ENCODE measurements at places on chromosomes 11 and 22. TPM values are rescaled to one million over a fixed set of nuclear protein-coding genes. Genes with fewer than 3 reads are reported as not detected.

GRCh38 chr11:120511820-120512738, 531 bp downstream of the GRIK4 start:
- peaks cover 73% of the 10 kb centered on the region for H3K27me3 ChIP-seq
- no peaks in the 10 kb centered on the region for H3K4me1 ChIP-seq
- no peaks in the 10 kb centered on the region for H3K36me3 ChIP-seq

DNA sequence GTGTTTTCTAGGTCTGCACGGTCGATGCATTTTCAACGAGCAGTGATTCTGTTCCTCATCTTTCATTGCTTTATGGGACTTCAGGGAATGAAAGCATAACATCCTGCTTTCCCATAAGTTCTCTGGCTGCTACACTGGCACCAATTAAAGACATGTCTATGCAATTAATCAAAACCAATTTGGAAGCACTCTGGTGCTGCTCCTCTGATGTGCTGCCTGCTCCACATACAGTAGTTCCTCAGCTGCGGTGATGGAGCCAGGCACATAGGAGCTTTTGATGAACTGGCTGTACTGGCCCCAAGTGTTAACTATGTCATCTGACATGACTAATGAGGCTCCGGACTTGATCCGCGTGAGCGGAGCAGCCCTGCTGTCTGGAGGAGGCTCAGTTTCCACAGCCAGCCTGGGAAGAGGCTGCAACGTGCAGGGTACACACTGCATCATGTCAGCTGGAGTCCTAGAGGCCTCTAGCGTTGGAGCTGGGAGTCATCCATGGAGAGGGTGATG, 29.8 kb downstream of the GVQW3 start:
- DNase-seq, result no peak
- H3K4me1 ChIP-seq, result peaks cover 10% of the 10 kb centered on the region
- H3K4me3 ChIP-seq, result no peak overlapping the region
- H3K36me3 ChIP-seq, result no peaks in the 10 kb centered on the region
- H3K27me3 ChIP-seq, result no peaks in the 10 kb centered on the region
- no peak overlapping the region for H3K27ac ChIP-seq

DNA sequence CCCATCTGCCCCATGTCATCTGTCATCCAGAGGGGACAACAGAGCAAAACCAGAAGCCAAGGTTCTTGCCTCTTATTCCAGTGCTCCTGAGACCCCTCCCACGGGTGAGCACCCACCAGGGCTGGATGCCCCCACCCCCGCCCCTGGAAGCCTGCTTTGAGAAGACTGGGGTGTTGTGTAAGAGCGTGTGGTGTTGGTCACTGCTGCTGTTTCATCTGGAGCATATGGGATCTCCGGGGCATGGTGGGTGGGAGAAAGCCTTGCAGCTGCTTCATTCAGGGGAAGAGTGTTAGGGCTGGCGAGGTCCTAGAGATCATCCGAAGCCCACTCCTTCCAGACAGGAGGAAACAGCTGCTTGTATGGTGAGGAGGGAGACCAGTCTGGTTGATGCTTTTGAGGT, 54.1 kb downstream of the CHRDL2 start:
- H3K36me3 ChIP-seq, result no peaks in the 10 kb centered on the region
- no peaks in the 10 kb centered on the region for H3K27me3 ChIP-seq
- DNase-seq, result no peak
- peaks cover 65% of the 10 kb centered on the region for H3K4me1 ChIP-seq
- no peak overlapping the region for H3K4me3 ChIP-seq

GRCh38 chr11:46543564-46543963, 50.3 kb downstream of the AMBRA1 start:
- H3K36me3 ChIP-seq, result peaks cover 48% of the 10 kb centered on the region
- H3K4me3 ChIP-seq, result no peak overlapping the region
- DNase-seq, result no peak
- H3K4me1 ChIP-seq, result no peaks in the 10 kb centered on the region
- no peaks in the 10 kb centered on the region for H3K27me3 ChIP-seq

DNA sequence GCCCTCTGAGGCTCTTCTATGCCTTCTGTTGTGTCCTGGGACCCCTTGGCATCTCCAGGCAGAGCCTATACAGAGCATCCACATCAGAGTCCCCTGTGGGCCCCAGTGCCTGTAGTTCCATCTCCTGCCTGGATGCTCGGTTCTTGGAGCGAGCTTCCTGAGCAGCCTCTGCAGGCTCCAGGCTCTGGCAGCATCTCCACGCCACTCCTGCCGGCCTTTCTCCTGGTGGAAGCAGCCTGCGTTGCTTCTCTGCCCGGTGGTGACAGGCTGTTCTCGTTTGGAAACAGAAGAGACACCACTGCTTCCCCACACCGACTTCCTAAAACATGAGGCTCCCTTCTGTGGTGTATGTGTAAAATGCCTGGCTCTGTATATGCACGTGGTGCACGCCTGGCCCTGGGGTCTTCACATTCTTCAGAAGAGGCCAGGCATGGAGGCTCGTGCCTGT, 52.8 kb downstream of the BCR start:
- no peak overlapping the region for H3K4me3 ChIP-seq
- DNase-seq, result no peak
- peaks cover 57% of the 10 kb centered on the region for H3K4me1 ChIP-seq
- no peak overlapping the region for H3K27ac ChIP-seq

DNA sequence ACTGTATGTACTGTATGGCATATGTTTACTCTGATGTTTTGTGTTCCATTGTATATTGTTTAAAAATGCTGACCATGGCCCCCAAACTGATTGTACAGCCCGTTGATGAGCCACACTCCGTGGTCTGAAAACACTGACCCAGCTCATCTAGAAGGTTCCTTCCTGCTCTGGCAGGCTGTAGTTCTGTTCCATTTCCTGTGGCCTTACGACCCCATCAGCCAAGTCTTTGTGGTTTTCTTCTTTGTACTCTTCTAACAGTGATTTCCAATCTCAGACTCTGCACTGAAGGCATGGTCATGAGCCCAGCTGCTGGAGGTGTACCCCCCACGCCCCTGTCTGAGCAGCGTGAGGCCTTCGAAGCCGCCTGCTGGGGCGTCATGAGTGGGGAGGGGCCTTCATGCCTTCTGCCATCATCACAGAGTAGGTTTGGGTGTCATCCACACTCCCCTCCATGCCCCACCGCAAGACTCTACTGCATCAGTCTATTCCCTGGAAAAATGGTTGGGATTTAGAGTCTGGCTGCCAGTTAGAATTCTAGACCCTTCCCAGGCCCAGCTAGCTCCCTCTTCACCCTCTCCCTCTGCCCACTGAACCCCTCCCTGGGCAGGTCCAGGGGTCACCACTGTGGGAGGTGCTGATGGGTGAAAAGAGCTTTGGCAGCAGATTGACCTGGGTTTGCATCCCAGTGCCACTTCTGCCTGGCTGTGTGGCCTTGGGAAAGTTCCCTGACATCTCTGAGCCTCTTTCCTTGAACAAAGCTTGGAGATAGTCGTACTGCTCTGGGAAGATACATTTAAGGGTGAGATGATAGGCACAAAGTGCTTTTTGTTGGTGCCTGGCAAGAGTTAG, 11.3 kb upstream of the C11orf96 start:
- no peak for DNase-seq
- H3K4me1 ChIP-seq, result peaks cover 21% of the 10 kb centered on the region
- H3K27ac ChIP-seq, result no peak overlapping the region
- no peaks in the 10 kb centered on the region for H3K36me3 ChIP-seq
- H3K4me3 ChIP-seq, result no peak overlapping the region

The EHF gene
- total RNA-seq, result 0.52 TPM

The C11orf42 gene
- not detected for total RNA-seq

The OR51E2 gene
- total RNA-seq, result under 0.01 TPM

The FBLN1 gene
- total RNA-seq, result 534 TPM

The POU2AF3 gene
- total RNA-seq, result 0.99 TPM
